ENCODE measurements at places on chromosomes 5 and 9. TPM values are rescaled to one million over a fixed set of nuclear protein-coding genes. Genes with fewer than 3 reads are reported as not detected.

INIP gene
- 14.0 TPM for total RNA-seq

GRCh38 chr5:102889033-102889432 is 133.9 kb downstream of the PAM start:
- DNase-seq, result no peak

DNA sequence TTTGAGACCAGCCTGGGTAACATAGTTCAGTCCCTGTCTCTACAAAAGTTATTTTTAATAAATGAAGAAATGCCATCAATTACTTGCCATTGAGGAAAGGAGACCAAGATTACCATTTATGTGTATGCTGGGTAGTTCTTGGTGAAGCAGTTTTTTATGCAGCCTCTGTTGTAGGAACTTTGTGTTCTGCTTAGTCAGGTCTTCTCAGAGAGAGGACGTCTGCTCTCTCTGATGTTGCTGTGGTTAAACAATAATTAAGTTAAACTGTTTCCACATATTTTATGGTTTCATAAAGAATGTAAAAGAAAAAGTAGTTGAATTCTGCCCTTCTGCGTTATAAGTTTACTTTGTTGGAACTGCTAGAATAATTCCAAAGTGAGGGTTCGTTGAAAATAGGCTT is 210.5 kb downstream of the KDM4C start:
- DNase-seq, result no peak

DNA sequence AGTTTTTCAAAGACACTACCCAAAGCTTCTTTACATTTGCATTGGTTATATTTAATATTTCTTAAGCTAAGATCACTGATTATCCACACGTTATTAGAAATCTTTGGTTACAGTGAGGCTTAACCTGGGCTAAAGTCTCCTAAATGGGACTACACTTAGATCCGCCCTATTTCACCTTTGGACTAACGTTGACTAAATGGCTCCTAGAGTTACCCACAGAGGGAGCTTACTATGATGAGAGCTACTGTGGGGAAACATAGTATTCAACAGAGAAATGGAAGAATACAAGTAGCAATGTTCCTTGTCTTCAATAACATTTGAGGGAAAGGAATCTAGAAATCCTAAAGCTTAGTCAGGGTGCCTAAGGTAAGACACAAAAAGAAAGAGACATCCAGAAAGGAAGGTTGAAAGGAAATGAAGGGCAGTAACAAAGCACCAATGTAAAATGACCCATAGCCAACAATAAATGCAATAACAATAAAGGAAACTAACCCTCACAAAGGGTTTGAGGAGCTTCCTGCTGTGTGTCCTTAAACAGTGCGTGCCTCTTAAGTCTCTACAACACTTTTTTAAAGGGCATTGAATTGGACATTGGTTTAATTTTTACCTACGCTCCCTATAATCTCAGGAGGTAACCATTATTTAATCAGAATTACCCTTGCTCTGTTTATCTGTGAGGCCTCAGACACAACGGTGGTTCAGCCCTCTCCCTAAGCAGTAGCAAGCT is 217.1 kb downstream of the PJA2 start:
- DNase-seq, result no peak

GRCh38 chr5:101904736-101905135 is 391.3 kb downstream of the SLCO4C1 start:
- no peak for DNase-seq
